ENCODE measurements at places on chromosomes 13 and 19. TPM values are rescaled to one million over a fixed set of nuclear protein-coding genes. Genes with fewer than 3 reads are reported as not detected.

The NLRP9 gene
- total RNA-seq, result not detected

The SYNGR4 gene
- not detected for total RNA-seq

The CCDC70 gene
- total RNA-seq, result not detected

The GGACT gene
- 4.0 TPM for total RNA-seq

The GPR4 gene
- 0.73 TPM for total RNA-seq

The IQCN gene
- total RNA-seq, result 1.8 TPM

The LRRC63 gene
- 0.17 TPM for total RNA-seq

The RASGRP4 gene
- not detected for total RNA-seq

The MAB21L1 gene
- total RNA-seq, result 2.6 TPM

The CPT1C gene
- 37.5 TPM for total RNA-seq

The RUBCNL gene
- total RNA-seq, result 17.0 TPM

The KLK1 gene
- not detected for total RNA-seq

The CGB1 gene
- not detected for total RNA-seq

The PET100 gene
- 7.3 TPM for total RNA-seq

The CGB2 gene
- not detected for total RNA-seq

The ACTMAP gene
- 1.7 TPM for total RNA-seq

The SRRM5 gene
- 0.17 TPM for total RNA-seq

The FCAR gene
- total RNA-seq, result not detected

The RGS9BP gene
- 0.83 TPM for total RNA-seq

The PODNL1 gene
- 2.5 TPM for total RNA-seq

The MYO1F gene
- 0.17 TPM for total RNA-seq

The RDH8 gene
- not detected for total RNA-seq

The POU2F2 gene
- total RNA-seq, result 0.17 TPM

The ZNF578 gene
- 7.0 TPM for total RNA-seq

The CYP2A6 gene
- total RNA-seq, result not detected

The PPM1N gene
- total RNA-seq, result 3.3 TPM

The SOX21 gene
- total RNA-seq, result not detected

The GJB2 gene
- total RNA-seq, result 0.29 TPM

The ATXN8OS gene
- total RNA-seq, result not detected

The RPS28 gene
- 242 TPM for total RNA-seq

The OVOL3 gene
- not detected for total RNA-seq

The TUBB4A gene
- not detected for total RNA-seq

The ZNF772 gene
- 28.7 TPM for total RNA-seq

The SYCN gene
- not detected for total RNA-seq

The SSC5D gene
- total RNA-seq, result 14.4 TPM

The FARP1 gene
- 37.4 TPM for total RNA-seq

The NKPD1 gene
- under 0.01 TPM for total RNA-seq

The SPTBN4 gene
- total RNA-seq, result 18.4 TPM

The CALR3 gene
- total RNA-seq, result not detected

The BCL3 gene
- total RNA-seq, result 13.2 TPM

The MBOAT7 gene
- 94.6 TPM for total RNA-seq

The FOXA3 gene
- total RNA-seq, result not detected

The ZNF816 gene
- total RNA-seq, result 12.9 TPM

The ZNF649 gene
- total RNA-seq, result 3.8 TPM

The RGL3 gene
- total RNA-seq, result 5.3 TPM

The ZGLP1 gene
- total RNA-seq, result 0.29 TPM

The LGALS14 gene
- total RNA-seq, result not detected

The PNKP gene
- total RNA-seq, result 55.9 TPM

The ZNF534 gene
- 0.17 TPM for total RNA-seq

The ARHGAP33 gene
- 10.0 TPM for total RNA-seq

The IZUMO1 gene
- not detected for total RNA-seq

The CLEC11A gene
- total RNA-seq, result 64.9 TPM

The F10 gene
- 33.4 TPM for total RNA-seq

The DAPK3 gene
- total RNA-seq, result 103 TPM

The ACER1 gene
- not detected for total RNA-seq

The ANGPTL8 gene
- not detected for total RNA-seq

The SAMD1 gene
- 19.6 TPM for total RNA-seq

The KCNN1 gene
- 0.15 TPM for total RNA-seq

The REEP6 gene
- total RNA-seq, result 4.6 TPM

All from smooth muscle cell of trachea (primary cell).